ENCODE measurements at places on chromosomes 13 and 19.

GRCh38 chr19:21709464-21709863 lies 57.9 kb downstream of the ZNF100 start:
- no peak for DNase-seq

GRCh38 chr13:44739539-44739938 lies 163.4 kb upstream of the TSC22D1 start:
- no peak for DNase-seq

DNA sequence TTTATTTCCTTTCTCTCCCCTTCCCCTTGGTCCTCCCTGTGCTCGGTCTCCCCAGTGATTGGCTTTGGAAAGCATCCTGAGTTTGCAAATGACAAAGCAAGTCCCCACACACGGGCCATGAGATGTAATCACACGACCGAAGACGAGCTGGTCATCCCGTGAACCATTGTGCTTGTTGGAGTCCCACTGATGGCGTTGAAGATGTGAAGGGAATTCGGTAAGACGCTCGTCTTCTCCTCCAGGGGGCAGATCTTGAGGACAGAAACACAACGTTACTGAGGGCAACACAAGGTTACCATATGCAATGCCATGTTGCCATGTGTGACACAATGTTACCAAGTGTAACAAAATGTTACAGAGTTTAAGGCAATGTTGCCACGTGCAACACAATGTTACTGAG lies 42.0 kb upstream of the SLC15A1 start:
- no peak for DNase-seq

DNA sequence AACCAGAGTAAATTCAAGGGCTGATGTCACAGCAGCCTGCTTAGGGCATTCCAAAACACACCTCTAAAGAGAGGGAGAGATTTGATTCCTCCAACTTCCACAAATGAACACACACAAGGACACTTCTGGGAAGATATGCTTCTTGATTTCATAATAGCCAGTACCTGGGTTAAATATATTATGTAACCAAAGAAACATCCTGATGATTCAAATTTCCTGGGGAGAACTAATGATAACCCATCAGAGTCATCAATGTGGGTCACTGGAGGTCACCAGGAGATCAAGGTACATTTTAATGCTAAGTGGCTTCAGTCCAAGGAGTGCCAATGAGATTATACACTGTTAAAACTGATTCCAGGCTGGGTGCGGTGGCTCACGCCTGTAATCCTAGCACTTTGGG lies 54.0 kb upstream of the DOCK9 start:
- no peak for DNase-seq

GRCh38 chr19:7822910-7823515 lies 7.0 kb upstream of the EVI5L start:
- no peak for DNase-seq

DNA sequence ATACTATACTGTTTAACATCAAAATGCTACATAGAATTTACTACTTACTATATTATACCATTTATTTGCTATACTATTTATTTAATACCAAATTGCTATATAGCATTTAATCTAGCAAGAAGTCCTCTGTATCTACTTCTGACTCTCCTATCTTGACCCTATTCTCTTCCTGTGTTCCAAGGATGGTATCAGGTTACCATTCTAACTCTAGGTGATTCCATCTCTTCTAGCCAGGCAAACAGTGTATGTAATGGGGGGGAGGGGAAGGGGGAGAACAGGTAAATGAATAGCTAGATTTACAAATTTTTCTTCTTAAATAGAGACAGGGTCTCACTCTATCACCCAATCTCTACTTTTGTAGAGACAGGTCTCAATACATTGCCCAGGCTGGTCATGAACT lies 200.3 kb downstream of the DIAPH3 start:
- DNase-seq = no peak

DNA sequence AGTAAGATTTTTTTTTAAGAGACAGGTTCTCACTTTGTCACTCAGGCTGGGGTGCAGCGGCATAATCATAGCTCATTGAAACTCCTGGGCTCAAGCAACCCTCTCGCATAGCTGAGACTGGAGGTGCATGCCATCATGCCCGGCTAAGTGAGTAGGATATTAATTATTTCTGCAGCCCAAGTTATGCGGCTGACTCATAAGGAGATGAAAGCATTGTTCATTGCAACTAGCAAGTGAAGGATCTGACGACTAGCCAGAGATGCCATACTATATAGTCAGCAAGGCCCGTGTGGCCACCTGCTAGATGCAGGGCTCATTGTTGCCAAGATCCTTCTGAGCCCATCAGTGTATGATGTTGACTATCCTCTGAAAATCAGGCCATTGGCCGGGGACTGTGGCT lies 45.2 kb downstream of the ABCC4 start:
- no peak for DNase-seq

- no peak for DNase-seq
Measured at GRCh38 chr19:6533000-6533328, 2.1 kb downstream of the TNFSF9 start.

DNA sequence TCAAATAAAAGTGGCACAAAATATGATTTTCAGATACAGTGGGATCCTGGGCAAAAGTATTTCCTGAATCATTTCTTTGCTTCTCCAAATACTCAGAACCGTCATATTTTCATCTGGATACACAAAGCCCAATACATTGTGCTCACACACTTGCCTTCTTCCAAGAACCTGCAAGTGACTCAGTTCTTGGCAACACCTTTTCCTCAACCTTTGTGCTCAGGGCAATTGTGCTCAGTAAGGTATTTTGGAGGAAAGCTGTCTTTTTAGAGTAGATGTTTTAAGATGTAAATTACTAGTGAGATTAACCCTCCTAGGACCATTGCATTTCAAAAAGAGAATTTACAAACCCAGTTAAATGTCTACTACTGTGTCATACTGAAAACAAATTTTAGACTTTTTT lies 233.5 kb downstream of the EFNB2 start:
- no peak for DNase-seq

DNA sequence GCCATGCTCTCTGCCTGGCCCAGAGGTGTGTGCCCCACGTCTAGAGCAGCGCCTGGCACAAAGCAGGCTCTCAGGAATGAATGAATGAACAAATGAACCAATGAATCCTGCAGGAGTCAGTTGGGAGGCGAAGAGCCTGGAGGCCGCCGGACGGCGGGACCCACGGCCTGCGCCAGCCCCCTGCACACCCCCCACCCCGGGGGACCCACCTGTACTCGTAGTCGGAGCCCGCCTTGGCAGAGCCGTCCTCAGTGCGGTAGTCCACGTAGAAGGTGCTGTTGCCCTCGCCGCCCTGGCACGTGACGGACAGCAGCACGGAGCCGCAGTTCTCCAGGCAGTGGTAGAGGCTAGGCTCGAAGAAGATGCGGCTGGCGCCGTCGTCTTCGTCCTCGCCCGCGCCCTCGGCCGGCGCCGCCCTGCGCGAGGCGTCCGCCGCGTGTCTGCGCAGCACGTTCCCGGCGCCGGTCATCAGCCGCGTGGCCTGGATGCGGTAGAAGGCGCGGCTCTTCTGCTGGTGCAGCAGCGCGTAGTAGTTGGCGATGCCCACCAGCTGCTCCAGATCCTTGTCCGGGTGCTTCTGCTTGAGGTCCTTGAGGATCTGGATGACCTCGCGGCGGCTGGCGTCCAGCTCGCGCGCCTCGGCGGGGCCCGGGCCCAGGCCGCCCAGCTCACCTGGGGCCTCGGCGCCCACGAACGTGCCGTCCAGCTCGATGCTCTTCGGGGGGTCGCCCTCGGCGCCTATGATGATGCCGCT lies 14.8 kb downstream of the SLC8A2 start:
- DNase-seq = no peak

- no peak for DNase-seq
Measured at GRCh38 chr13:73870970-73871935, 263.0 kb downstream of the KLF12 start.

DNA sequence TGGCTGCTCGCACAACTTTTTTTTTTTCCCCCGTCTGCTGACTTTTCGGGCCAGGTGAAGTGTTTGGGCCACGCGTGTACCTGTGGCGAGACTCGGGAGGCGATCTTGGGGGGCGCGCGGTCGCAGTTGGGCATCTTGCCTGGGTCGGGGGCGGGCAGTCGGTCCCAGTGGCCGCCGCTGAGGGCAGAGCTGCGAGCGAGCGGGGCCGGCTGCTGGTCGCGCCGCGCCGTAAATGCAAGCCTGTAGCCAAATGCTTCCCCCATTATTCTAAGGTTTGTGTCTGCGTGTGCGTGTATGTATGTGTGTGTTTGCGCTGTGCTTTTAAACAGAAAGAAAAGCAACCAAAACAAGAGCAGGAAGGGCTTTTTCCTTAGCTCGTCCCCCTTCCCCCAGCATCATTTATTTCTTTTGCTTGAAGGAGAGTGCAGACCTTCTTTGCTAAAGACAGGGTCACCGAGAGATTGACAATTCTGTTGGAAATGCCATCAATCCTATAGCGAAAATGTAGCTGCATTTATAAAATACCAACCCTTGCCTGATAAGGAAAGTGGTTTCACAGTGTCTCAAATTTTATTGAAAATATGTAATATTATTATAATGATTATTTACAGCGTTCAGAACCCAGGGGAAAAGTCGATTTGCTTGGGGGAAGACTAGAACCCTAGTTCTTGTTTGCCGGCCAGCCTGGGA lies 143.2 kb upstream of the ZNF536 start:
- no peak for DNase-seq

DNA sequence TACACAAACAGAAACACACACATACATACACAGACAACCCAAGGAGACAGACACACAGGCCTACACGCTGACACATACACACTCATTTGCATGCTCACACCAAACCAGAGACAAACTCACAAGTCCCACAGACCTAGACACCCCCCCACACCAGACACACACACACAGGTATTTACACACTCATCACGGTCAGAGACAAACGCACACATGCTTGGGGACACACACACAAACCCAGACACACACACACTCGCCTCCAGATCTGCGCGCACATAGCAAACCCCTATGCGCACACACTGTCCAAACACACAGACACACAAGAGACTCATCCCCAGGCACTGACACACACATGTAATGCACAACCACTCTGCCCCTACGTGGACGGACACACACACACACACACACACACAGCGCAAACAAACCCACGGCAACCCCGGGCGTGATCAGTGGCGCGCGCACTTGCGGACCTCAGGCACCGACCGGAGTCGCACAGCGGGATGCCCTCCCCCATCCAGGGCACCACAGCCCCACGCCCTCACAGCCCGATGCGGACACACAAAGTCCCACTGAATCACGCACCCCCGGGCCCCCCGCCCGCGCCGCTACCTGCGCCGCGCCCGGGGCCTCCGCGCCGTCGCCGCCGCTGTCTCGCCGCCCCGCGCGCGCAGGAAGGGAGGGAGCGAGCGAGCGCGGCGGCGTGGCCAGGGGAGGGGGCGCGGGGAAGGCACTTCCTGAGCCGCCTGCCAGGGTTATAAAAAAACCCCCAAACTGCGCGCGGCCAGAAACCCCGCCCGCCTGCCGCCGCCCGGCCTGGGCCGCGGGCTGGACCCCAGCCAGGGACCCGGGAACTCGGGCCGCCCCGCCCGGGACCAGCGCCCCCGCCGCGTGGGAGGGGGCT lies at the start of gene ADAMTS10:
ADAMTS10 (minus strand) TSS at position 675 of the 895 bp plus-strand sequence. CDS start 5,005 bp downstream, outside the sequence.
- DNase-seq = peak; percentile 23

GRCh38 chr13:36101157-36101556 lies 30.0 kb downstream of the DCLK1 start:
- DNase-seq = no peak

GRCh38 chr19:34189917-34190425 lies 17.7 kb downstream of the LSM14A start:
- no peak for DNase-seq

- no peak for DNase-seq
Measured at GRCh38 chr13:57631596-57632275, at the start of gene PCDH17. Gene PCDH17 (plus strand): TSS chr13:57631744. CDS start chr13:57632547, 803 bp downstream.

DNA sequence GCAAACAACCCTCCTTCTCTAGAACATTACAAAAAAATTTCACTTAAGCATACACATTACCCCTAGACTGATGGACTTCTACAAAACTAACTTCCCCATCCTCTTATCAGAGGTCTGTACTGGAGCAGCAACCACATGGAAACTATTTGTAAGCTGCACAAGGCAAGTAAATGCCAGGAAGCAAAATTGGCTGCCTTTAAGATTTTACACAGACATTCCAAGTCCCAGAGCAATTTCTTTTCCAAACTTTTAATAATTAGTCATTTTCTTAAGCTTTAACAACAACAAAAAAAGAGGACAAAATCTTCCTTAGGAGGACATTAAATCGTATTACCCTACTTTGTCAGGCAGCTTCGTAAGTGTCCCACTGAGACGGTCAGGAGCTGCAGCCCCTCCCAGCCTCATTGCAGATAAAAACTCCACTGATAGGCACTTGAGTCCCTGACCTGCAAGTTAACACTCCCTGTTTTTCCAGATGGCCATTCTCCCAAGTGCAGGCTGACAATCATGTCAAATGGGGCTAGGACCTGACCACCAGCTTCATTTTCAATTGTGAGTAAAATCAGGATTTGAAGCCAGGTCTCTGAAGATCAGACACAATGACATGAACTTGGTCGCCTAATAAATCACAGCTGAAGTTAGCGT lies 680.1 kb downstream of the DIAPH3 start:
- DNase-seq = no peak

- no peak for DNase-seq
Measured at GRCh38 chr13:42656161-42656560, 82.2 kb downstream of the TNFSF11 start.

- no peak for DNase-seq
Measured at GRCh38 chr19:36963280-36963679, 47.1 kb downstream of the ZNF568 start.

DNA sequence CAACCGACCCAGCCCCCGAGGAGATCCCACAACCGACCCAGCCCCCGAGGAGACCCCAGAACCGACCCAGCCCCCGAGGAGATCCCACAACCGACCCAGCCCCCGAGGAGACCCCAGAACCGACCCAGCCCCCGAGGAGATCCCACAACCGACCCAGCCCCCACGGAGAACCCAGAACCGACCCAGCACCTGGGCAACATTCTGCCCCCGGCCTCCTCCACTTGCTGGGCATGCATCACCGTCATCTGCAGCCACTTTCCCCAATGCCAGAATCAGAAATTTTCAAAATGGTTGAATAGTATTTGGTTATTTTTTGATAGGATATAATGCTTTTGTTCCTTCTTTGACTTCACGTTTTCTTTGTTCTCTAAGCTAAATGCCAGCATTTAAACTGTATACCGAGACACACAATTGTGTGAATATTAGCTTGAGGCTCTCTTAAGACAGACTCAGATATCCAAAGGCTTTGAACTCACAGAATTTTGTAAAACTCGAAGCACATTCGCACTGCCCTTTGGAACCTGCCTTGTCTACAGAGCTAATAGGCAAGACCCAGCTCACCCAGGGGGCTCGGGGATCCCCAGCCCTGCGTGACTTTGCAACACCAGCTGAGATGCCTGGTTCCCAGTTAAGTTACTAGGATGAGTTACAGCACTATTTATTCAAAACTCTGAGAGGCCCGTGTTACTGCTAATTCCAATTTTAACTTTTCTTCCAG lies 15.5 kb upstream of the RASA3 start:
- no peak for DNase-seq

DNA sequence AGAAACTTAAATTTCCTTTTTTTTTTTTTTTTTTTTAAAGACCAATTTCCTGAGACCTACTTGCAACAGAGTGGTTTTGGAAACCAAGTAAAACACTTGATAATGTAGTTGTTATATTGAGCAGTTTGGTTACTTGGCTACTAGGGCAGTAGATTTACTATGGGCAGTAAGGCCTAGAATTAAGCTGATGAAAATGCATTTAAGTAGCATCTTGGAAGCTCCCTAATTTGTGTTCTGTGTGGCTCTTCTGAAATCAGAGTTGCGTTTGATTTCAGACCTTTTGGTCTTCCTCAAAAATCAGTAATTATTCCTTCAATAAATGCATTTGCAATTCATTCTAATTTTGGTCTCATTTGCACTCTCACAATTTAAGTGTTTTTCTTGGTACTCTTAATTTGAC lies 810 bp downstream of the GPR180 start:
- DNase-seq = no peak

GRCh38 chr19:35545855-35546381 lies 492 bp downstream of the TMEM147 start:
- no peak for DNase-seq

Measured in T-cell (primary cell).